GM04503 (cell line): ENCODE measurements at places on chromosomes 4 and X.

DNA sequence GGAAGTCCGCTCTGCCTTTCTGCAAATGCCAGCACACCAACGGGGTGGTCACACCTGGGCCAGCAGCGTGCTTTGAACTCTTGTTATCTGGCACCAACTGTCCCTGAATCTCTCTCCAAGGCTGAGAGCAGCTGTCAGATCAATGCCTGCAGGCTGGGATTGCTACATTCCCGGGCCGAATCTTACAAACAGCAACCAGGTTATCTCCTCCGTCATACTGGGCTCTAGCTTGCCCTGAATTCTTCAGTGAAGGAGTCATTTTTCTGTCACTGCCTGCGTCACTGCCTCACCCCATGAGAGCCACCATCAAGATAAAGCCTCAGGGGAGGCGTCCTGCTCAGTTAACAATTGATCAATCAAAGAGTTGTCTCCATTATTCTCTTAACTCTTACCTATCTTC, 329.4 kb upstream of the PPARGC1A start:
- no peak for DNase-seq

GRCh38 chrX:139204898-139205667, 325.5 kb upstream of the F9 start:
- no peak for DNase-seq

DNA sequence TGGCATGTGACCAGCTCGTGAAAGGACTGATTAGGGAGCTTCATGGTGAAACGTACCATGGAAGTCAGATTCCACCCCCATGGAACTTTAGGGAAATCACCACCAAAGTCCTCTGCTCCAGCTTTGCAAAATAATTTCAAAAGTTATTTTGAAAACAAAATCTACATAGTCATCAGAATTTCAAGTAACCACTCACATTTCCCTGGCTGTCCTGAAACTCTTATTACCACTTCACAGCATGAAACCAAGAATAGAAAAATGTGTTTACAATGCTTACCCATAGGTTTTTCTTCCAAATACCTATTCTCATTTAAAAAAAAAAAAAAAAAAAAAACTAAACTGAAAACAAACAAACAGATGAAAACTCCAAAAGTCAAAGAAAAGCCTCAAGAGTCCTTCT, 198.7 kb downstream of the PDGFRA start:
- no peak for DNase-seq

DNA sequence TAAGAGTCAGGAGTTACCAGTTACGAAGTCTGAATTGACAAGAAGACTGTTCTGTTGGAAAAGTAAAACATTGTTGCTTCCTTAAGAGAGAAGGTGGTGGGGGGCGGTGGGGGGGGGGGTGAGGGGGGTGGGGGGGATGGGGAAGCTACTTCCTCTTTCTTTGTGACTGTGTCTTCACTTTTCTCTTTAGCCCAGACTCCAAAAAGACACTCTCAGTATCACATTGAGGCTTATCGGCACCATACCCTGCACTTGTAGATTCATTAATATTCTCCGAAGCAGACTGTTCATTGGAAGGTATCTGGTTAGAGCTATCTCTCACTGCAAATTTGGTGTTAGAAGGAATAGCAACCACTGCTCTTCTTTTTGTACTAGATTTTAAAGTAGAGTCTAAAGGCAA, 94.5 kb upstream of the IL13RA1 start:
- no peak for DNase-seq

GRCh38 chr4:72507860-72508419, 61.1 kb downstream of the ADAMTS3 start:
- DNase-seq = no peak

- DNase-seq = no peak
These were observed 55.9 kb downstream of the STARD8 start for GRCh38 chrX:68703369-68703768.

DNA sequence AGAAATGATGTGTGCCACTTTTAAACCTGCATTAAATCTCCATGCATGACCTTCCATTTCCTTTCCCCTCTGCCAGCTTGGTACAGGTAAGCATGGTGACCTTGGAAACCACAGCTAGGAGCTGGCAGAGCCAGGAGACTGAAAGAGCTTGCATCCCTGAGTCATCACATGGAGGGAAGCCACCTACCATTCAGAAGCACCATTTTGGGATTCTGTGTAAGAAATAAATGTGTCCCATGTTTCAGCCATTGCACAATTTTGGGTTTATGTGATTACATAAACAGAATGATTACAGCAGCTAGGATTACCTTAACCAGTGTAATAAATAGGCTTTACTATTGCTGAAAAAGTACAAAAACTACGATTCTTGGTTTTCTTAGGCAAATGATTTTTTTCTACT, 17.3 kb upstream of the CCDC149 start:
- DNase-seq = no peak

- DNase-seq = no peak
These were observed 757.8 kb upstream of the HS3ST1 start for GRCh38 chr4:12186526-12186925.

GRCh38 chrX:13140007-13140406, 95.6 kb upstream of the FAM9C start:
- no peak for DNase-seq

DNA sequence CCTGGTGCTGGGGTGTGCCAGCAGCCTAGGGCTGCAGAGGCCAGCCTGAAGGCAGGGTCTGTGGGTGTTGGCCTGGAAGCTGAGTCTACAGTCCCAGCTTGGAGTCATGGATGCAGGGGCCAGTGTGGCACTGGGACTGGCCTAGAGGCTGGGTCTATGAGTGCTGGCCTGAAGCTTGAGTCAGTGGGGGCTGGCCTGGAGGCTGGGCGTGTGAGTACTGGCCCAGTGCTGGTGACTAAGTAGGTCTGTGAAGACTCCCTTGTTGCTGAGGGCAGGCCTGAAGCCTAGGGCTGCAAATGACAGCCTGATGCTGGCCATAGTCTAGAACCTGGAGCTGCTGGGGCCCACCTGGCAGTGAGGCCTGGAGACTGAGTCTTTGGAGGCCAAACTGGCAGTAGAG, 31.3 kb upstream of the ALG13 start:
- DNase-seq = no peak

- no peak for DNase-seq
These were observed 5.0 kb downstream of the CENPU start for GRCh38 chr4:184728858-184729257.

DNA sequence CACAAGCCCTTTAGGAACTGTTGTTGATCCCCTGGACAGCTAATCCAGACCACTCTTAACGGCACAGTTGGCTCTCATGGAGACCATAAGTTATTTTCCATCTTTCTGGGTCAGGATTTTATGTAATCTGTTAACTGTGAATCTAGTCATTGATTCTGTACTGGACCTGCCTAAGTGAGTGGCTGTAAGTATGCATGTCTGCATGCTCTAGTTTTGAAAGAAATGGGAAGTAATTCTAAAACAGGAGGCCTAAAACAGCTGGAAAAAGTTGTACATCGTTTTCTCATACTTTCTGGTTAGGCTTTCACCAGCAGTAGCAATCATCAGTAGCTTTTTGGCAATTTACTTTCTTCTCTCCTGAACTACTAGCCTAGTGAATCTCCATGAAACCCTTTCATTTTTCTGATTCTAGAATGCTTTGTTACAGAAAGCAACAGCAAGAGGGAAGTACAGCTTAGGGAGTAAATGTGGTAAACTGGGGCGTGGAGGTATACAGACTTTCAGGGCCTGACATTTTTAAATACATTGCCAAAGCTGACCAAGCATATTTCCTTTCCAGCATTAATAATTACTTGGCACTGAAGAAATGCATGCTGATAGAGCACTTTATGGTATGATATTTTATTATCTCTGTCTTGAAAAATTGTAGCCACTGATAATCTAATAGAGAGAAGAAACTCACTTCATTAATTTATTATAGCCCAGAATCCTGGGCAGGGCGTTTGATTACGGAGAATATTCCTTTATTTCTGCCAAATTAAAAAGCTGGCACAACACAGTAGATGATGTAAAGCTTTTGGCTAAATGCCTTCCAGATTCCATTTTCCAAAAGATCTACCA, 202.7 kb downstream of the BANK1 start:
- DNase-seq = no peak

GRCh38 chr4:145167887-145168286, 12.5 kb downstream of the OTUD4 start:
- no peak for DNase-seq

- no peak for DNase-seq
These were observed 51.3 kb upstream of the NPNT start for GRCh38 chr4:105843941-105844340.
